SK-N-SH (cell line): ENCODE measurements at places on chromosomes 12 and 14.

DNA sequence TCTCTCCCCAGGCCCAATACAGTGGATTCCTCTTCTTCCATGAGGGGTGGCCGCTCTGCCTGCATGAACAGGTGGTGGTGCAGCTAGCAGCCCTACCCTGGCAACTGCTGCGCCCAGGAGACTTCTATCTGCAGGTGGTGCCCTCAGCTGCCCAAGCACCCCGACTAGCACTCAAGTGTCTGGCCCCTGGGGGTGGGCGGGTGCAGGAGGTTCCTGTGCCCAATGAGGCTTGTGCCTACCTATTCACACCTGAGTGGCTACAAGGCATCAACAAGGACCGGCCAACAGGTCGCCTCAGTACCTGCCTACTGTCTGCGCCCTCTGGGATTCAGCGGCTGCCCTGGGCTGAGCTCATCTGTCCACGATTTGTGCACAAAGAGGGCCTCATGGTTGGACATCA, 3.8 kb downstream of the ARHGEF40 start:
- no peak for DNase-seq

DNA sequence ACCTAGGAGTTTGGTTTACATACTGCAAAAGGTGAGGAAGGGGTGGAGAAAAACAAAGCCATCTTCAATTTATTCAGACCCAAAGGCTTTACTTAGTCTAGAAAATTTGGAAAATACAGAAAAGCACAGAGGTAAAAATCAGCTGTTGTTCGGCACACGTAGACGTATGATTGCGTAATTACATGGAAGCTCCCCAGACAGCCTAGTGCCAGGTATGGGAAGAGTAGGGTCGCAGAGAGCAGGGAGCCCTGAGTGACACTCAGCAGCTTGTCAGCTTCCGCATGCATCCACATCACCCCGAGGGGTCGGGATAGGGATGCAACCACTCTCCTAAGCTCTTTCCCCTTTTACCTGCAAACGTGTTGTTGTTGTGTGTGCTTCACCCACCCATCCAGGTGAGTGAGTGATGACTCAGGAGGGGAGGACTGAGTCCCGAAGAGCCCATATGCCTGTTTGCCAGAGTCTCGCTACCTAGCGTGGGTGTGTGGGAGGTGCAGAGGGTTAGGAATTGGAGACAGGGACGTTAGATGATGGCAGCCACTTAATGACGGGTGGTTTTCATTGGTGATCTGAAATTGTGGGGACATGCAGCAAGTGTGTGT, 20.1 kb downstream of the PIWIL1 start:
- no peak for DNase-seq

GRCh38 chr14:75831455-75831854, 150.3 kb downstream of the TGFB3 start:
- DNase-seq = no peak

DNA sequence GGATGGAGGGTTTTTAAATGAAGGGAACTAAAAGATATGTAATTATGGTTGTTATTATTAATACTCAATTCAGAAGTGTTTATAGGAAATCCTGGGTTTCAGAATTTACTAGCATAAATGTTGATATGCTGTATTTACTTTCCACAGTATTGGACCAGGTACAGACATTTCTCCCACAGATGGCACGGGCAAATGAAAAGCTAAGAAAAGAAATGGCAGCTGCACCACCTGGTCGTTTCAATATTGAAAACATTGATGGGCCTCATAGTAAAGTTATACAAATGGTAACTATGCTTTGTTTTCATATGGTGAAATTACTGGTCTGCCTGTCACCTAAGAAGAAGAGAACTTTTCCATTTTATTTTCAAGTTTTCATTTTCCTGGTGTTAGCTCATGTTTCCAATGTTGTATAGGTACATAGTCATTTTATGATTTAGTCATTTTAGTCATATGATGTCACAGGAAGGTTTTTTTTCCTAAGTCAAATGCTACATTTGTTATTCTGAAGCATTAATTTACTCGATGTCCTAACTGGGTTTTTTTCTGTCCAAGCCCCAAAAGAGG, 5.5 kb downstream of the NOPCHAP1 start:
- no peak for DNase-seq

DNA sequence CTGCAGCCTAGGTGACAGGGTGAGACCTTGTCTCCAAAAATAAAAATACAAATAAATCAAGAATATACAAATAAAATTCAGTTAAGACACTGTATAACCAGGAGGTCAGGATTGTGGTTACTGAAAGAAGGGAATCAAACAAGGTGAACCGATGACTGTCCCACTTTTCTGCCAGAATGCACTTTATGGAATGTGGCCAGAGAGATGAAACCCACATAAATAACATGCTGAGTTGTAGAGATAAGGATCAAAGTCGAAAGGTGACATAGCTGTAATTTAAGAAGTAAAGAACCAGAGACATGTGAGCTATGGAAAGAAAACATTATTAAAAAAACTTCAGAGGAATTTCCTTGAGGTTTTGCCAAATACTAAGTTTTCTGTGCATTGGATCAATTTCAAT, 1098.2 kb upstream of the USP15 start:
- no peak for DNase-seq

- no peak for DNase-seq
Measured at GRCh38 chr12:4506870-4507269, 31.8 kb upstream of the RAD51AP1 start.

- no peak for DNase-seq
Measured at GRCh38 chr14:77311217-77311616, 9.5 kb downstream of the POMT2 start.

DNA sequence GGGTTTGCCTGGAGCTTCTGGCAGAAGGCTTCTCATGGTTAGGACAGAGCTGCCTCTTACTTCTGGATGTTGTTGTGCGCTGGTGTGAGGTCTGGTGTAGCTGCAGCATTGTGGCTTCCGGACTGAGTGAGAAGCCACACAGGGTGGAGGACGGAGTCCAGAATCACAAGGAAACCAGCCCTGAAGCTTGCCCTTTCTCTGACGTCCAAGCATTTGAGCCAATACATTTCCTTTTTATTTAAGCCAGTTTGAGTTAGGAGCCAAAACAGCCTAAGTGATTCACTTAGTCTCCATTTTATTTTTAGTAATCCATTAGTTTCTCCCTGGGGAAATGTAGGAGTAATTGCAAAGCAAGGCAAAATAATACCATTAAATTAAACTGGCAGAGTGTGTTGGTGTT, 402.4 kb upstream of the RGS6 start:
- DNase-seq = no peak

- DNase-seq = no peak
Measured at GRCh38 chr12:92436856-92437255, 265.9 kb upstream of the PLEKHG7 start.

DNA sequence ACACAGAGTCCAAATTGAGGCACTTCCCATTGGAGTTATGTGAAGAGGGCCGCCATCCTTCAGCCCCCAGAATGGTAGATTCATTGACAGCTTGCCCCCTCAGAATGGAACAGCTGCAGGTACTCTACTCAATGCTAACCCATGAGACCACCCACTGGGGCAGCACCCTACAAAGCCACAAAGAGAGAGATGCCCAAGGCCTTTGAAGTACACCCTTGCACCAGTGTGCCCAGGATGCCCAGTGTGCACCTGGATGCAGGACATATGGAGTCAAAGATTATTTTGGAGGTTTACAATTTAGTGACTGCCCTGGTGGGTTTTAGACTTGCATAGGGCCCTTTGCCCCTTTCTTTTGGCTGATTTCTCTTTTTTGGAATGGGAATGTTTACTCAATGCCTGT, 933.9 kb downstream of the SLC16A7 start:
- DNase-seq = no peak

DNA sequence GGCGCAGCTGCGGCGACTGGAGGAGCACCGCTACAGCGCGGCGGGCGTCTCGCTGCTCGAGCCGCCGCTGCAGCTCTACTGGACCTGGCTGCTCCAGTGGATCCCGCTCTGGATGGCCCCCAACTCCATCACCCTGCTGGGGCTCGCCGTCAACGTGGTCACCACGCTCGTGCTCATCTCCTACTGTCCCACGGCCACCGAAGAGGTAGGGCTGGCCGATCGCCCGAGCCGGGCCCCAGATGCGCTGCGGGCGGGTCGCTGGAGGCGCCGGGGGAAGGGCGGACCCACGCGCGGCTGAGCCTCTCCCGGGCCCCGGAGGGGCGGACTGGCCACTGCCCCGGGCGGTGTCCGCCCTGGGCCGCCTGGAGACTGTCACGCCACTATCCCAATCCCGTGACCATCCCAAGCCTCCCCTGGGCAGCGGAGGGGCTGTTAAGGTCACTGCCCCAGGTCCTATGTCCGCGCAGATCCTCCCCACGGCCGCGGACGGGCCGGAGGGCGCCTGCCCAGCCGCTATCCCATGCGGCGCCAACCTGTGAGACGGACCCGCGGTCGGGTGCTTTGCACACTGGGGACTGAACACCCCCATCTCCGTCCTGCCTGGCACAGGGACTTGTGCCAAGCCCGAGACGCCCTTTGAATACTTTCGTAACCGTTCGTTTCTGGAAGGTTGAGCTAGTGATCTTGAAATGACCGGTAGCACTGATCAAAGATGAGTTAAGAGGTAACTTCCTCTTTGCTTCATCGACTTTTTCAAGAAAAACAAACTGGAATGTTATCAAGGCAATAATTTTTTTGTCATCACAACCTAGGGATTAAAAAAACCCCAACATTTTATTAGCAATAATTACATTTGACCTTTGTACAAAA, 725 bp downstream of the CHPT1 start:
- no peak for DNase-seq

DNA sequence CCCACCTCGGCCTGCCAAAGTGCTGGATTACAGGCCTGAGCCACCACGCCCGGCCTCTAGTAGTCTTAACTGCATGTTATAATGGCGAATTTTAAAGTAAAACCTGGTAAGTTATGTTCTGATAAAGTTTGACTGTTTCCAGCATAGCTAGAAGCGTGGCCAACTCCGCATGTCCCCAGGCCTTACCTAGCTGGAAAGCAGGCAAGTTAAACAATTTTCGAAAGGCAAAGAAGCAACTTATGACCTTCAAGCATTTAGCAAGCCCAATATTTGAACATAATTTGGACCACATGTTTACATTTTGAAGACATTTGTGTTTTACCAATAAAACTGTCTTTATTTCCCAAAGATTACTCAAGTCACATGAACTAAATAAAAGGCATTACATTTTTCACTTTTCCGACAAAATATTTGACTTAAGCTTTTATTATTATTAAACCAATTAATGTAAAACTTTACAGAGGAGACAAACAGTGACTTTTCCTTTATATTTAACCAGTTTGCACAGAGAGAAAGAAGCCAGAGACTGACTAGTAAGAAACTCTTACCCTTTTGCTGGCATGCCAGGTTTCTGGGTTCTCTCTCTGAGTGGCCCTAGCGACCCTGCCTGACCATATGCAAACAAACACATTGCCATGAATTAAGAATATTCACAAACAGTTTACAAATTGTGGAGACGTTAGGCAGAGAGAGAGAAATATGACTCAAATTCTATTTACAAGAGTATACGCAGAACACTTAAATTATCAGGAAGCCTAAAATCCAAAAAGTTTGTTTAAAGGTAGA, 106.3 kb downstream of the RIN3 start:
- no peak for DNase-seq

GRCh38 chr14:73232984-73233383, 4.3 kb upstream of the PAPLN start:
- no peak for DNase-seq

DNA sequence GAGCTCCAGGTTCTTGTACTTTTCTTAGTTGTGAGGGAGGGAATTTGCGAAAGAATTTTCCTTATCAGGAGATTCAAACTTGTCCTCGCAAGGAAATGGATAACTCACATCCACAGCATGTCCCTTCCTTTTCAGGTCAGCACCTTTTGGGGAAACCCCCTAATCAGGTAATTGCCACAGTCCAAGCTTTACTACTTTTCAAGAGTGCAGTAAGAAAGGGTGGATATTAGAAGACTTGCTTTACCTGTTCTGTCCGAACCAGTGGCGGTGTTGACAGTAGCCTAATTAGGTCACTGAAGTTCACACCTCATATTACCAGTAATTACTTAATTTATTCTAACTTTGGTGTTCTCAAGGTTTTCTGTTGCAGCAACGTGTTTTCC, 6.7 kb upstream of the C12orf50 start:
- DNase-seq = no peak

- DNase-seq = no peak
Measured at GRCh38 chr14:24300326-24300980, 803 bp downstream of the NOP9 start.

GRCh38 chr14:51479584-51480325, 172.0 kb upstream of the FRMD6 start:
- no peak for DNase-seq

DNA sequence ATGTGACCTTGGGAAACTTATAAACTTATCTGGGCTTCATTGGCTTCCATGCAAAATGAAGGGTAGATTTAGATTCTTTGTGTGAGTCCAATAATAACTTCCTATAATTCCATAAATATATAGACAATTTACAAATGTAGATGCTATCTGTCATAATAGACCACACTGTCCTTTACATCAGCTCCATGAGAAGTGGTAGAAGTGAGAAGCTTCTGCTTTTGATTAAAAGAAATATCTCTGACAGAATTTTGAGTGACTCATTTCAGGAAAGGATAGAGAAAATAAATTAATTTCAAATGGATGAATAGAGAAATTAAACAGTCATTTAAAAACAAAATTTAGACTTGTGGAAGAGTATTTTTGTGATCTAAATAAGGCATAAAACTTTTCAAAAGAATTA, 329.7 kb upstream of the ATP2B1 start:
- no peak for DNase-seq
